ENCODE measurements at places on chromosomes 13 and 19.

DNA sequence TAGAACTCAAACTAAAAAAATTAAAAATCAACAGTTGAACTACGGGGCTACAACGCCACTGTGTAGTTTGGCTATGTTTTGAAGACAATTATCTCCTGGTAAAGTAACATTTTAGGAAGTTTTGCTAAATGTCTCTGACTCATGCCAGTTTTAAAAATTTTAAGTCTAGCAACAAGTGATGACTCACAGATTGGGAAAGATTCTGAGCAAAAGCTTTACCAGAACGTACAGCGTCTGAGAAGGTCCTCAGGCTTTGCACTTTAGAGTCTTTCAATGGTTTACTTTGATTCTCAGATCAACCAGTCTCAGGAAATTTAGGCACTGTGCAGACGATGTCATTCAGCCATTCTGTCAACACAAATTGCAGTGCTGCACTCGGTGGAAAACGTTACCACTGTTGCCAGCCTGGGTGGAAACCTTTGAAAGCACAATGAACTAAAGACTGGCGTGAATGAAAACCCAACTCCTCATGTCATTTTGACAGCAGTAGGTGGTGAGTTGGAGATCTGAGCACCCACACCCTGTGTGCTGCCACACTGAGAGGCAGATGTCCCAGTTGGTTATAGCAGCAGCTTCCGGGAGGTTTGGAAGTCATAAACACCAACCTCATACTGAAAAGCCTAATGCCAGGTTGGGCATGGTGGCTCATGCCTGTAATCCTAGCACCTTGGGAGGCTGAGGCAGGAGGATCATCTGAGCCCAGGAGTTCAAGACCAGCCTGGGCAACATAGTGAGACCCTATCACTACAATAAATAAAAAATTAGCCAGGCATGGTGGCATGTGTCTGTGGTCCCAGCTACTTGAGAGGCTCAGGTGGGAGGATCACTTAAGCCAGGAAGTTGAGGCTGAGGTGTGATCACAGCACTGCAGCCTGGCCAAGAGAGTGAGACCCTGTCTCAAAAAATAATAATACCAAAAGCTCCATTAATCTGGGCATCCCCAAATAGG is 6.3 kb upstream of the WTIP start:
- DNase-seq = peak; percentile 41

DNA sequence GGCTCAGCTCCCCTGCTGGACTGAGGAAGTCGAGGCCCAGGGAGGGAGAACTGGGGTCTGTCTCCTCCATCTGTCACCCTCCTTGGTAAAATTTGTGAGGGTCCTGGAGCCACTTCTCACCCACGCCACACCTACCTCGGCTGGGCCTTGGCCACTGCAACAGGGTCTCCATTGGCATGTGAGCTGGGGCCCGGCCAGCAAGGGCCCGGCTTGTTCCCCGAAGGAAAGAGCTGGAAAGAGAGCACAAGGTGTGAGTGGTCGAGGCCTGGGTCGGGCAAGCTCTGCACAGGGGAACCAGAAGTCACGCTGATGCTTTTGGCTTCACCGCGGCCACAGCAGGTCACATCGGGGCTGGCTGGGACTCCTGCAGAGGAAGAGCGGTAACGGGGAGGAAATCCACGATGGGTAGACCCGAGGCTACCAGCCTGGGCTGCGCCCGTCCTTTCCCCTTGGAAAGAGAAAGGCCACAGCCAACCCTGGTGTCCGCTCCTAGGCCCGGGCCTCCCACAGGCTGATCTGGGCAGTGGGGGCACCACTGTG is 9.0 kb downstream of the NANOS3 start:
- no peak for DNase-seq

GRCh38 chr19:18417250-18418028 is 1.8 kb upstream of the SSBP4 start:
- DNase-seq = peak; percentile 90

- DNase-seq = peak; percentile 49
These were observed 9.5 kb upstream of the SHKBP1 start for GRCh38 chr19:40567040-40567749.

- peak; percentile 61 for DNase-seq
These were observed 1.5 kb downstream of the PPP1R15A start for GRCh38 chr19:48873476-48874302.

DNA sequence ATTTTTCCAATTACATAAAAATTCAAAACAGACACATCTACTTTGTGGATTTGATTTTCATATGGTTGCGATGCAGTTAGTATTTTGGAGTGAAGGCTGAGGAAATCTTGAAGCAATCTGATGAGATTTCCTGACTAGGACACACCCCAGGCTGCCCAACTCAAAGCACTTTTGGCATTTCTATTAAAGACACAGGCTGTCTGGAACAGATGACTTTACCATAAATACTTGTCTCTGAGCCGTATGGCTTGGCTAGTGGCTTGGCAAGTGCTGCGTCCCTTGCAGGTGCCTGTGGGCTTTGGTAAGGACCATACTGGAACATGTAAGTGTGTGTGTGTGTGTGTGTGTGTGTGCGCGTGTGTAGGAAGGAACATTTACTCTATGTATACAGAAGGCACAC is 218.8 kb downstream of the FGF9 start:
- no peak for DNase-seq

DNA sequence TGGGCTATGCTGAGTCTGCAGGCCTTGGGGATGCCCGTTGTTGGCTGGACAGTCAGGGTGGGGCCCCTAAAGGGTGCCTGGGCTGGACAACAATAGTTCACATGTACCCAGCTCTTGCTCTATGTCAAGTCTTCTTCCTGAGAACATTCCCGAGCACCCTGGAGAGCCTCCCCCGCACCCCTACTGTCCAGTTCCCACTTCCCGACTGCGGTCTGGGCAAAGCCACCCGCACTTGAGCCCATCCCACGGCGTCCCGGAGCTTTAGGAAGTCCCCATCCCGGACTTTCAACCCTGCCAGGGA is 1.1 kb upstream of the MPND start:
- no peak for DNase-seq

DNA sequence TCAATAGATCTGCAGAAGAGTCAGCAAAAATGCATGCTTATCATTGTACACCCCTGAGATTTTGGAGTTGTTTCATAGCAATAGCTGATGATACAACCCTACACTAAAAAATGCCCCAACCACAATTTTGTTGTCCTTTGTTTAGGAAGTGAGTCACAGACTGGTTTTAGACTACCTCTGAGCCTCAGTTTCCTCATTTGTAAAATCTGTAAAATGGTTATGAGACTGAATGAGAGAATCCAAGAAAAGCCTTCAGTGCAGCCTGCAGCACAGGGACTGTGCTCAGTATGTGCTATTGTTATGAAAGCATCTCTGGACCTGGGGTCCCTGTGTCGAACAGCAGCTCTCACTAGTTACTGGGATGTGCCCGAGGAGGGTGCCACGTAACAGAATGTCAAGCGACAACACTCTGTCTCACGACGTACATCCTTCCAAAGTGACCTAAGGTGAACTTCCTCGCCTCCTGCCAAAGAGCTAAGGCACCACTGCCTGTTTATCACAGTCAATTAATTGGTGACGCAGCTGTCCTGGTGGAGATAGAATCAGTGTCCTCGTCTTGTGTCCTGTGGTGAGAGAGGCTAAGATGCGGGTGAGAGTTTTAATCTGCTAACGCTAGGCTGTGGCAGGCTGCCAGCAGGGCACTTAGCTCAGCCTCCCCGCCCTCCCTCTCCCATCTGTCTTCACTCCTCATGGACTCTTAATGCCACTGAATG is 18.1 kb downstream of the DHRS12 start:
- peak; percentile 45 for DNase-seq

- DNase-seq = peak; percentile 69
These were observed 19.9 kb upstream of the FBXO27 start for GRCh38 chr19:39052243-39052746.

Data from DMS53 (cell line).